Stomach (tissue), 19 donors: ENCODE measurements at places on chromosomes 12 and 14. TPM values are rescaled to one million over a fixed set of nuclear protein-coding genes. Genes with fewer than 3 reads are reported as not detected.

DNA sequence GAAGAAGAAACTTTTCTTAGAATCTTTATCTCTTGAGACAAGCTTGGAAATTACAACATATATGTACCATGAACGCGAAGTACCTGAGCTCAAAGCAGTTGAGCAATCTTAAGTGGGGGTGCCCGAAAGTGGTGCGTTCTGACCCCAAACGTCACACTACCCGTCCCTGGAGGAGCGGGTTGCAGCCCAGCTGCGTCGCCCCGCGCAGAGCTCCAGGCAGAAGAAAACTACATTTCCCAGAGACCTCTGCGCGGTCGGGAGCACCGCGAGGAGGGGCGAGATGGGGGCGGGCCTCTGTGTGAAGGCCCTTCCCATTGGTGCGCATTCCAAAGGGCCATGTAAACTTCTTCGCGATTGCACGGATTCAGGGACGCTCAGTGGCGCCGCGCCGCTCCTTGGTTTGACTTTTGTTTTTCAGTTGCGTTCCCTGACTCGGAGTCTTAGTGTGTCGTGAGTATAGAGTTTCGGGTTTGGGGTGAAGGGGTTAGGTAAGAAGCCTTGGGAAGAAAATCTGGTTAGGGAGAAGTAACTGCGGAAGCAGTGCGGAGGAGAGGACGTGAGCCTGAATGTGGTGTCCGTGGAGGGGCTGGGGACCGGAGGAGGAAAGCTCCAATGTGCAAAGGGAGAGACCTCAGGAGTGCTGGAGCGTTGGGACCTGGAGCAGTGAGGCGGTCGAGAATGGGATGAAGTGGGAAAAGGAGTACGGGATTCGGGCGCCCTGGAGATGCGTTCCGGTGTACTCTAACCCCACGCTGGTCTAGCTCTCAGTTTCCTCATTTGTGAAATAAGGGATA, at the start of gene CCDC77:
Gene CCDC77 (plus strand): TSS at position 410 of the 794 bp plus-strand sequence. CDS start 7,740 bp downstream, outside the sequence.
- H3K27me3 ChIP-seq: no peaks in the 10 kb centered on the region
- H3K36me3 ChIP-seq: peaks cover 3% of the 10 kb centered on the region
- H3K27ac ChIP-seq: peak within 1 kb of the TSS; percentile 82
- H3K4me1 ChIP-seq: peaks cover 21% of the 10 kb centered on the region

GRCh38 chr14:103353362-103353761, 19.3 kb downstream of the EIF5 start:
- H3K4me3 ChIP-seq: no peak overlapping the region
- no peaks in the 10 kb centered on the region for H3K36me3 ChIP-seq
- H3K27me3 ChIP-seq: no peaks in the 10 kb centered on the region
- no peak overlapping the region for H3K27ac ChIP-seq
- no peaks in the 10 kb centered on the region for H3K4me1 ChIP-seq

DNA sequence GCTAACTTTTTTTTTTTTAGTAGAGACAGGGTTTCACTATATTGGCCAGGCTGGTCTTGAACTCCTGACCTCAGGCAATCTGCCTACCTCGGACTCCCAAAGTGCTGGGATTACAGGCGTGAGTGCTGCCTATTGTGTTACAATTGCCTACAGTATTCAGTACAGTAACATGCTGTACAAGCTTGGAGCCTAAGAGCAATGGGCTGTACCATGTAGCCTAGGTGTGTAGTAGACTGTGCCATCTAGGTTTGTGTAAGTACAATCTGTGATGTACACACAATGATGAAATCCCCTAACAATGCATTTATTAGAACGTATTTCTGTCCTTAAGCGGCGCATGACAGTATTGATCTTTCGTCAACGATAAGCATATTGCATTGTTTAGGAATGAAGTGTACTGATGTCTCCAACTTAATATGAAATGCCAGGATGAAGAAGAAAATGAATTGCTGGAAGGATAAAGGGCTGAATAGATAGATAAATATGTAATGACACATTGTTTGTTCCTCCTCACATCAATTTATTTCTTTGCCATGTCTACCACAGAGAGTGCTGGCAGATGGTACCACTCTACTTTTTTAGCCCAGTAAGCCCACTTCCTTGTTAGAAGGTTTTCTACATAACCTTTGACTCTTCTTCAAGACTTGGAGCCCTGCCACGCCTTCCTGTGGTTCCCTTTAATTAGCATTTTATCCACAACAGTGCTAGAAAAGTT, 467.5 kb downstream of the VRK1 start:
- H3K27me3 ChIP-seq: no peaks in the 10 kb centered on the region
- H3K36me3 ChIP-seq: no peaks in the 10 kb centered on the region
- no peak for DNase-seq
- H3K4me1 ChIP-seq: no peaks in the 10 kb centered on the region

GRCh38 chr12:120223458-120224303, 22.8 kb upstream of the RPLP0 start:
- peak overlapping the region; percentile 32 for H3K4me3 ChIP-seq
- no peak for DNase-seq
- H3K27me3 ChIP-seq: no peaks in the 10 kb centered on the region
- H3K27ac ChIP-seq: peak overlapping the region; percentile 85
- H3K36me3 ChIP-seq: peaks cover 54% of the 10 kb centered on the region

DNA sequence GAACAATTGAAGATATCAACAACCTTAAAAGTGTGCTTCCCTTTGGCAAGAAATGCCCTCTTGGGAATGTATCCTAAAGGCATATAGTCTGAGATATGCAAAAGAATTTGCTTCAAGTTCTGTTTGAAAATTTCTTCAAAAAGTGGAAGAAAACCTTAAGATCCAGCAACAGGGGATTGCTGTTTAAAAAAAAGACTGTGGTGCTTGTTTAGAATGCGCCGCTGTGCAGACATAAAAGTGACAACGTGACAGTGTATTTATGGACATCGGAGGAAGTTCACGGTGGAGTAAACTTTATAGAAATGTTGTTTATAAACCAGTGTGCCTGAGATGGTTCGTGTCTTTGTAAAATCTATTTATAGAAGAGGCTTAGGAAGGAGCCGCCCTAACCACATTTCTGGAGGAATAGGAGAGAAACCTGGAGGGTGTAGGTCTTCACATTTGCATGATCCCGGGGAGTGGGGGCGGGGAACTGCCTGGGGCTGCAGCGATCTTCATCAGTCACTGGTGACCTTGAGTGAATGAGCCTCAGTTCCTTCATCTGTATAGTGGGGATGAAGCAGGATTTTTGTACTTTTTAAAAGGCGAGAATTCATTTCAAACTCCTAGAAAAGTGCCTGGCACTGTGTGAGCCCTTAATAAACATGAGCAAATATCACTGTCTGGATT, 27.5 kb downstream of the ADGRD1 start:
- no peak overlapping the region for H3K4me3 ChIP-seq
- no peak for DNase-seq
- no peak overlapping the region for H3K27ac ChIP-seq
- no peaks in the 10 kb centered on the region for H3K36me3 ChIP-seq
- H3K4me1 ChIP-seq: no peaks in the 10 kb centered on the region

DNA sequence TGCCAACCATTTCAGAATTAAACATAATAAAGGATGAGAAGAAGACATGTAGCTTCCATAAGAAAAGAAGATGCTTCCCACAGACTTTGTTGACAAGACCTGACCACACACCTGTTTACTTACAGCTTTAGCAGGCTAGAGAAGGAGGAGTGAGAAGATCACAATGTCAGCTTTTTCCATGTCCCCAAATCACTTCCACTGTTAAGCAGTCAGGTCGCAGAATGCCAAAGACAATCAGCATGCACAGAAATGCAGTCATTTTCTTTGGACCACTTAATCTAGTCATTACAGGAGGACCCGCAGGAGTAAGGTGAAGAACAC, 314.9 kb downstream of the SSPN start:
- no peak overlapping the region for H3K27ac ChIP-seq
- DNase-seq: no peak
- H3K27me3 ChIP-seq: no peaks in the 10 kb centered on the region
- no peaks in the 10 kb centered on the region for H3K36me3 ChIP-seq
- no peak overlapping the region for H3K4me3 ChIP-seq
- no peaks in the 10 kb centered on the region for H3K4me1 ChIP-seq

DNA sequence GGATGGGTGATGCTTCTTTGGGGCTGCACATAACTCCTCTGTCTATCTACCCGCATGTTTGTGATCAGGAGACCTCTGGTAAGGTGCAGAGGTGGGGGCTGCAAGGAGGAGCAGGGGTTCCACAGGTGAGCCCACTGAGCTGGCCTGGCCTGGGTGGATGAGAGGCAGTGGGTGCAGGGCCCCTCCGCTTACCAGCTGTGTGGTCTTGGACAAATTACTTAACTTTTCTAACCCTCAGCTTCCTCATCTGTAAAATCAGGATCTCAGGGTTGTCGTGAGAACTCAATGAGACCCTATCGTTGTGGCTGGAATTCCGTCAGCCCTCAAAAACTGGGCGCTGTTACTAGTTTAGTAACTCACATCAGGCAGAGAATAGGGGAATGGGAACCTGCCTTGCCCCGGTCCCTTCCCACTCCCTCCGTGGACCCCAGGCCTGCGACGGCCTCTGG, 7.5 kb downstream of the PTPN6 start:
- peaks cover 91% of the 10 kb centered on the region for H3K4me1 ChIP-seq
- H3K36me3 ChIP-seq: peaks cover 38% of the 10 kb centered on the region
- no peaks in the 10 kb centered on the region for H3K27me3 ChIP-seq
- H3K27ac ChIP-seq: peak overlapping the region; percentile 96
- no peak overlapping the region for H3K4me3 ChIP-seq

DNA sequence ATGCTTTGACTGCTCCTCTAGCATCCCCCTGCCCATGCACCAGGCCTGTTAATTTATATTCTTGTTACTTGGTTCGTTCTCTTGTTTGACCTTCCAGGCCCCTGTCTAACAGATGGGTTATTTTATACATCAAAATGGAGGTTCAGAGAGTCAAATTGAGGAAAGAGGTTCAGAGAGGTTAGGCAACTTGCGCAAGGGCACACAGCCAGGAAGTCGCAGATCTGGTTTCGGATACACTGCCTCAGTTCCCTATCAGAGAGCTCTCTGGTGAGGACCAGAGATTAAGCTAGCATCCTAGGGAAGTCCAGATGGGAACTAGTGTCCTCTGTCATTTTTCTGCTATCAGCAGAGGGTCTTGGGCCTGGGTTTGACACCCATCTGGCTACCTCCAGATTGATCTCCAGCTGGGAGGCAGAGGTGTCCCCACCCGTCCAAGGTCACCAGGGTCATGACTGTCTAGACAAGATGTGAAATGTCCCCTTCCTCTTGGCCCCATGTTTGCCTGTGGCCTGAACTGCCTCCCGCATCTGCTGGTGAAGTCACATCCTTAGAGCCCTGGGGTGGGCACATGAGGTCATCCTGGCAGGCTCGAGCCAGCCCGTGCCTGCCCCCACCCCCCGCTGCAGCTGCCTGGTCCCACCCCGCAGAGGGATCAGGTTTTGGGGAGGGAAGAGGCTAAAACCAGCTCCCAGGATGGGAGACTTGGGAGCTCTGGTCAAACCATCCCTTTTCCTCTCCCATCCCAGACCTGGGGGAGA, 84.3 kb upstream of the NCOR2 start:
- H3K27me3 ChIP-seq: no peaks in the 10 kb centered on the region
- no peak overlapping the region for H3K4me3 ChIP-seq
- H3K36me3 ChIP-seq: no peaks in the 10 kb centered on the region
- no peak for DNase-seq
- no peak overlapping the region for H3K27ac ChIP-seq
- peaks cover 30% of the 10 kb centered on the region for H3K4me1 ChIP-seq

DNA sequence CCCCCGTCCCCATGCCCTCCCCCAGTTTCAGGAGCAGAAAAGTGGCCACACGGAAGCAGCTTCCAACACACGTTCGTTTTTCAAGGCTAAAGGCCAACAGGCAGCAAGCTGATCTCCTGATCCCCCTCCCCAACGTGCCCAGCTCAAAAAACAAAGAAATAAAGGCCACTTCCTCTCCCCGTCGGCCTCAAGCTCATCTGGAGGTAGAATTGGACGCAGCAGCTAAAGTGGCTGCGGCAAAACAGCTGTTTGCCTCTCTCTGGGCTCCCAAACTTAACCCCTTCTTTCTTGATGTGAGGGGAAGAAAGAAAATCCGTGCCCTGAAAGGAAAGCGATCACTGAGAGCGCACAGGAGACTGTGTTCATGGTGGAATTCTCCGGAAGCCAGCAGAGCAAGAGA, 66.3 kb downstream of the SCARB1 start:
- no peak overlapping the region for H3K27ac ChIP-seq
- DNase-seq: no peak
- no peaks in the 10 kb centered on the region for H3K4me1 ChIP-seq
- H3K36me3 ChIP-seq: peaks cover 42% of the 10 kb centered on the region
- no peaks in the 10 kb centered on the region for H3K27me3 ChIP-seq
- no peak overlapping the region for H3K4me3 ChIP-seq

- H3K4me3 ChIP-seq: no peak overlapping the region
- H3K4me1 ChIP-seq: no peaks in the 10 kb centered on the region
- no peaks in the 10 kb centered on the region for H3K36me3 ChIP-seq
- H3K27me3 ChIP-seq: no peaks in the 10 kb centered on the region
Observed at GRCh38 chr14:85165094-85165493, 364.9 kb upstream of the FLRT2 start.

- H3K27me3 ChIP-seq: no peaks in the 10 kb centered on the region
- no peaks in the 10 kb centered on the region for H3K36me3 ChIP-seq
- H3K4me1 ChIP-seq: no peaks in the 10 kb centered on the region
- H3K4me3 ChIP-seq: no peak overlapping the region
Observed at GRCh38 chr14:54589076-54589475, 22.1 kb downstream of the SAMD4A start.

DNA sequence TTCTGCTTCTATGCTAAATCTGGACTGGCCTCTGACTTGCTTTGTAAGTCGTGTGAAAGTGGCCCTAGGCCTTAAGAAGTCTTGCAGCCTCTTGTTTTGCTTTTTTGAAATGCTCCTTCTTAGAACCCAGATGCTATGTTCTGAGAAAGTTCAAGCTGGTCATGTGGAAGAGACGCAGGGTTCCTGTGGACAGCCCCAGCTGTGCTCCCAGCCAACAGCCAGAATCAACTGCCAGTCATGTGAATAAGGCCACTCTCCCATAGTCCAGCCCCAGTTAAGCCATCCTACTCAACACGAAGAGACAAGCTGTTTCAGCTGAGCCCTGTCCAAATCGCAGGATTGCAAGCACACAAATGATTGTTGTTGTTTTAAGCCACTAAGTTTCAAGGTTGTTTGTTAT, 37.3 kb upstream of the TBPL2 start:
- H3K4me1 ChIP-seq: no peaks in the 10 kb centered on the region
- H3K27ac ChIP-seq: no peak overlapping the region
- H3K27me3 ChIP-seq: no peaks in the 10 kb centered on the region

GRCh38 chr14:36660736-36661505, 739 bp upstream of the PAX9 start:
- H3K27me3 ChIP-seq: peaks cover 100% of the 10 kb centered on the region
- H3K36me3 ChIP-seq: no peaks in the 10 kb centered on the region
- no peak overlapping the region for H3K27ac ChIP-seq
- no peak for DNase-seq

SCYL2 gene
- total RNA-seq: 92.2 TPM

CISTR gene
- not detected for total RNA-seq

NPFF gene
- not detected for total RNA-seq

GYS2 gene
- not detected for total RNA-seq

TAS2R7 gene
- not detected for total RNA-seq

ARHGEF25 gene
- total RNA-seq: 220 TPM

DEGS2 gene
- total RNA-seq: 53.0 TPM

CLEC1A gene
- 4.6 TPM for total RNA-seq
